ENCODE measurements at places on chromosomes 5 and 9.

GRCh38 chr9:99823681-99824377 is 2.1 kb downstream of the NR4A3 start:
- DNase-seq = peak; percentile 46
- peak overlapping the region; percentile 92 for H3K27ac ChIP-seq
- H3K27me3 ChIP-seq = peaks cover 16% of the 10 kb centered on the region
- peaks cover 71% of the 10 kb centered on the region for H3K4me1 ChIP-seq

- no peak overlapping the region for H3K4me3 ChIP-seq
- H3K27me3 ChIP-seq = no peaks in the 10 kb centered on the region
- H3K4me1 ChIP-seq = no peaks in the 10 kb centered on the region
- no peak for DNase-seq
Measured at GRCh38 chr5:167104351-167104750, 1187.1 kb upstream of the WWC1 start.

GRCh38 chr5:84281383-84281782 is 103.3 kb downstream of the EDIL3 start:
- no peaks in the 10 kb centered on the region for H3K36me3 ChIP-seq
- no peak overlapping the region for H3K4me3 ChIP-seq
- DNase-seq = no peak
- H3K4me1 ChIP-seq = no peaks in the 10 kb centered on the region
- no peak overlapping the region for H3K27ac ChIP-seq

- H3K36me3 ChIP-seq = no peaks in the 10 kb centered on the region
- no peak overlapping the region for H3K27ac ChIP-seq
- no peak for DNase-seq
Measured at GRCh38 chr9:119458068-119458467, 88.8 kb upstream of the BRINP1 start.

- H3K4me1 ChIP-seq = no peaks in the 10 kb centered on the region
- no peak overlapping the region for H3K4me3 ChIP-seq
- no peak overlapping the region for H3K27ac ChIP-seq
- H3K36me3 ChIP-seq = no peaks in the 10 kb centered on the region
- no peaks in the 10 kb centered on the region for H3K27me3 ChIP-seq
Measured at GRCh38 chr9:26754509-26755164, 138.0 kb downstream of the CAAP1 start.

- peak overlapping the region; percentile 83 for H3K4me3 ChIP-seq
- peaks cover 31% of the 10 kb centered on the region for H3K27me3 ChIP-seq
- no peaks in the 10 kb centered on the region for H3K36me3 ChIP-seq
- peaks cover 22% of the 10 kb centered on the region for H3K4me1 ChIP-seq
Measured at GRCh38 chr9:109781086-109781485, 1.1 kb downstream of the PALM2AKAP2 start.

DNA sequence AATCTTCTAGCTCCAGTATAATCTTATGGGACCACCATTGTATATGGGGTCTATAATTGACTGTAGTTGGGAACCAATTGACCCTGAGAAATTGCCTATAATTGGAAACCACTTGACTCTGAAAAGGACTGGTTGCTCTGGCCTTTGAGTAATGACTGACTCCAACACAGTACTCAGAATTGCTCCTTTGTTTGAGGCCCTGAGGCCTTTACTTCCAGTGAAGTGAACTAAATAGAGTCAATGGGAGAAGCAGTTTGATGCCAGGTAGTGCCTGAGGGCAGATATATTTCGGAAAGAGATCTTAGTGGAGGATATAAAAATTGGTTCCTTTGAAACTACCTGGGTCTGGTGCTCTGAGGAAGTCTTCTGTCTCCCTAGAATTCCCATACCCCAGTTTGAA is 16.0 kb upstream of the TMEM171 start:
- no peak for DNase-seq
- H3K27ac ChIP-seq = no peak overlapping the region
- H3K27me3 ChIP-seq = peaks cover 19% of the 10 kb centered on the region
- H3K36me3 ChIP-seq = no peaks in the 10 kb centered on the region
- no peak overlapping the region for H3K4me3 ChIP-seq
- H3K4me1 ChIP-seq = no peaks in the 10 kb centered on the region

- H3K27me3 ChIP-seq = no peaks in the 10 kb centered on the region
- no peak overlapping the region for H3K4me3 ChIP-seq
- peaks cover 1% of the 10 kb centered on the region for H3K36me3 ChIP-seq
- H3K27ac ChIP-seq = no peak overlapping the region
- no peak for DNase-seq
Measured at GRCh38 chr5:94623011-94623410, 4.5 kb downstream of the SLF1 start.

GRCh38 chr5:76660360-76660759 is 37.2 kb upstream of the F2RL2 start:
- DNase-seq = no peak
- no peak overlapping the region for H3K27ac ChIP-seq
- H3K4me3 ChIP-seq = no peak overlapping the region
- H3K4me1 ChIP-seq = no peaks in the 10 kb centered on the region

DNA sequence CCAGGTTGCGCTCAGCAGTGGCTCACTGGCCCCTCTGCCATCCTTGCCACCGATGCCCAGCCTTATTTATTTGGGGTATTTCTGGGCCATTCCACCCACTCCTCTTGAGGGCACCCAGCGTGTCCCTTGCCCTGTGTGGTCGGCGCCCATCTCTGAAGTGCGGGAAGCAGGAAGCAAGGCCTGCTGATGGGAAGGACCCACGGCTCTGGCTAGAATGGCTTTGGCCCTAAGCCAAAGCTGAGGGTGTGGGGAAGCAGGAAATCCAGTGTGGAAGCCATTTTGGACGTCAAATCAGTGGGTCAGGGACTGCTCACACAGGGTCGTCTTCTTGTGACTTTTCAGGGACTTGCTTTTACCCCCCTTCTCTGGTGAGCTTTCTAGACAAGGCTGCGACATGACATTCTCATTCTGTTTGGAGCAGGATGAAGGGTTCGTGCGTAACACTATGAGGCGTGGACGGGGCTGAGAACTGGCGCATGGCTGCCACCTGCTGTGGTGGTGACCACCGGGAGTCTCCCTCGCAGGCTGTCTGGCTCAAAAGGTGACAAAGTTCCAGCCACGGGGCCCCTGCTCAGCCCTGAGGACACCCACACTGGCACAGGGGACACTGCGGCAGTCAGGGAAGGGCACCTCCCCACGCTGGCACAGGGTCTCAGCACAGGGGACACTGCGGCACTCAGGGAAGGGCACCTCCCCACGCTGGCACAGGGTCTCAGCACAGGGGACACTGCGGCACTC is 50.7 kb upstream of the NKD2 start:
- no peak for DNase-seq
- H3K4me1 ChIP-seq = peaks cover 15% of the 10 kb centered on the region
- H3K27ac ChIP-seq = no peak overlapping the region
- H3K27me3 ChIP-seq = peaks cover 10% of the 10 kb centered on the region
- H3K36me3 ChIP-seq = no peaks in the 10 kb centered on the region

- DNase-seq = no peak
- no peak overlapping the region for H3K27ac ChIP-seq
Measured at GRCh38 chr9:117120061-117120460, 294.8 kb downstream of the ASTN2 start.

- H3K36me3 ChIP-seq = peaks cover 2% of the 10 kb centered on the region
- DNase-seq = no peak
- peaks cover 9% of the 10 kb centered on the region for H3K4me1 ChIP-seq
- peaks cover 3% of the 10 kb centered on the region for H3K27me3 ChIP-seq
Measured at GRCh38 chr5:33973271-33973670, 11.2 kb downstream of the SLC45A2 start.

GRCh38 chr5:156154757-156155156 is 172.2 kb upstream of the SGCD start:
- H3K4me1 ChIP-seq = no peaks in the 10 kb centered on the region
- H3K36me3 ChIP-seq = no peaks in the 10 kb centered on the region
- no peaks in the 10 kb centered on the region for H3K27me3 ChIP-seq
- H3K4me3 ChIP-seq = no peak overlapping the region
- no peak overlapping the region for H3K27ac ChIP-seq
- DNase-seq = no peak

DNA sequence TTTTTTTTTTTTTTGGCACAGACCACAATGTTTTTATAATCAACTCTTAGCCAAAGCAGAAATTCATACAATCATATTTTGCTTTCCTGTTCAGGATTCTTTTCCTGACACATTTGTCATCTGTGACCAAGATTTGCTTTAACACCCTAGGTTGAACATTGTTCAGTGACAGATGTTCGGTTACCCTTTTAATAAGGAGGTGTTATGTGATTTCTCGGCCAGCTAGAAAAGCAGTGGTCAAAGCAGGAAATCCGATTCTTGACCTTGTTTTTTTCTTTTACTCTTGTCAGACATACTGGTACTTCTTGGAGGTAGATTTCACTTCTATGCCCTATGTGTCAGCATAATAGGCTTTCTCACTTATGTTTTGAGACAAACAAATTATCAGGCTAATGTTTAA is 335.3 kb upstream of the ACTBL2 start:
- H3K27ac ChIP-seq = no peak overlapping the region
- H3K4me3 ChIP-seq = no peak overlapping the region
- no peaks in the 10 kb centered on the region for H3K36me3 ChIP-seq
- no peak for DNase-seq
- H3K27me3 ChIP-seq = no peaks in the 10 kb centered on the region

DNA sequence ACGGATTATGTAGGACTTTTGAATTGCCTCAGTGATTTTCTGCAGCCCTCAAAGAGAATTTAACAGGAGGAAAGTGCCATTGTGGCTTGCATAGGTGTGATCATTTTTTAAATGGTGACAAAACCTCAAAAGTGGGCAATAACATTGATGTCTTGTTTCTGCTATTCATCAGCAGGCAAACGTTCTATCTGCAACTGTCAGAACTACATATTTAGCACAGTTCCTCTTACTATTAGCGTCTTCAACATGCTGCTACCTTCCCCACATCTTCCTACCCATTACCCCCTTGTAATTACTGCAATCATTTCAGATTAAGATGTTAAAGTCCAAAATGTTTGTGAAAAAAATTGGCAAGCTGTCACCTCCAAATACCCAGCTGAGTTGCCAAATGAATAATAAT is 254.6 kb downstream of the SMARCA2 start:
- no peaks in the 10 kb centered on the region for H3K36me3 ChIP-seq
- DNase-seq = no peak
- H3K27me3 ChIP-seq = peaks cover 2% of the 10 kb centered on the region
- H3K27ac ChIP-seq = no peak overlapping the region
- no peaks in the 10 kb centered on the region for H3K4me1 ChIP-seq
- H3K4me3 ChIP-seq = no peak overlapping the region

GRCh38 chr5:145396888-145397287 is 438.3 kb downstream of the PRELID2 start:
- no peak for DNase-seq
- H3K4me1 ChIP-seq = no peaks in the 10 kb centered on the region
- H3K4me3 ChIP-seq = no peak overlapping the region
- H3K27ac ChIP-seq = no peak overlapping the region
- H3K36me3 ChIP-seq = no peaks in the 10 kb centered on the region
- H3K27me3 ChIP-seq = no peaks in the 10 kb centered on the region

DNA sequence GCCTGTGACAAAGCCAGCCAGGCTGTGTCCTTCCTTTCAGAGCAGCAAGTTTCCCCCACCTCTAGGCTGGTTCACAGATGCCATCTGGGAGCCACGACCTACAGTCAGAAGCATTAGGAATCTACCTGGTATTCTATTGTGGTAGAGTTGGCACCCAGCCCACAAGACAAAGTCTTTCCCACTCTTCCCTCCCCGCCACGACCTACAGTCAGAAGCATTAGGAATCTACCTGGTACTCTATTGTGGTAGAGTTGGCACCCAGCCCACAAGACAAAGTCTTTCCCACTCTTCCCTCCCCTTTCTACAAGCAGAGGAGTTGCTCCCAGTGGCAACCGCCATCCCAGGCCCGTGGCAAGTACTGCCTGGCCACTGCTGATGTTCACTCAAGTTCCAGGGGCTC is 157.8 kb upstream of the TNC start:
- H3K4me1 ChIP-seq = no peaks in the 10 kb centered on the region
- H3K4me3 ChIP-seq = no peak overlapping the region
- H3K36me3 ChIP-seq = no peaks in the 10 kb centered on the region
- no peak overlapping the region for H3K27ac ChIP-seq
- H3K27me3 ChIP-seq = peaks cover 5% of the 10 kb centered on the region

- DNase-seq = no peak
- peak overlapping the region; percentile 57 for H3K4me3 ChIP-seq
- no peak overlapping the region for H3K27ac ChIP-seq
- peaks cover 23% of the 10 kb centered on the region for H3K27me3 ChIP-seq
- no peaks in the 10 kb centered on the region for H3K36me3 ChIP-seq
- H3K4me1 ChIP-seq = peaks cover 8% of the 10 kb centered on the region
Measured at GRCh38 chr5:175059687-175060211, 335.4 kb downstream of the MSX2 start.

- no peaks in the 10 kb centered on the region for H3K27me3 ChIP-seq
- peaks cover 2% of the 10 kb centered on the region for H3K36me3 ChIP-seq
- H3K4me3 ChIP-seq = no peak overlapping the region
- H3K4me1 ChIP-seq = peaks cover 47% of the 10 kb centered on the region
- no peak for DNase-seq
Measured at GRCh38 chr5:56321236-56321881, 88.2 kb upstream of the ANKRD55 start.

DNA sequence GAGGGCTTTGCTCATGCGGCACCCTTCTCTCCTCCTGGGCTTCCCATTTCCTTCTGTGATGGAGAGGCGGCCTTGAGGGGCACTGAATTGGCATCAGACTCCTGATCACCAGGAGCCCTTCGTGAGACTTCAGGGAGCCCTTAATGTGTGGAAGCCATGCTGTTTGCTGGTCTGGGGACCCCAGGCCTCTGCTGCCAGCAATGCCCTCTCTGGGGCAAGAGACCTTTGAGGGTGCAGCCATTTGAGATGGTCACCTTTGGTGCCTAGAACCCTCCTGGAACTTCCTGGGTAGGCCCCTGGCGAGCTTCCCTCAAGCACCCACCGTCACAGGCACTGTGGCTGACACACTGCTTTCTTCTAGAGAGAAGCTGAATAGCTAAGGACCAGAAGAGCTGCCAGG is 338.7 kb upstream of the IRX4 start:
- no peak for DNase-seq
- no peak overlapping the region for H3K4me3 ChIP-seq
- no peak overlapping the region for H3K27ac ChIP-seq
- H3K4me1 ChIP-seq = no peaks in the 10 kb centered on the region
- no peaks in the 10 kb centered on the region for H3K36me3 ChIP-seq
- no peaks in the 10 kb centered on the region for H3K27me3 ChIP-seq

DNA sequence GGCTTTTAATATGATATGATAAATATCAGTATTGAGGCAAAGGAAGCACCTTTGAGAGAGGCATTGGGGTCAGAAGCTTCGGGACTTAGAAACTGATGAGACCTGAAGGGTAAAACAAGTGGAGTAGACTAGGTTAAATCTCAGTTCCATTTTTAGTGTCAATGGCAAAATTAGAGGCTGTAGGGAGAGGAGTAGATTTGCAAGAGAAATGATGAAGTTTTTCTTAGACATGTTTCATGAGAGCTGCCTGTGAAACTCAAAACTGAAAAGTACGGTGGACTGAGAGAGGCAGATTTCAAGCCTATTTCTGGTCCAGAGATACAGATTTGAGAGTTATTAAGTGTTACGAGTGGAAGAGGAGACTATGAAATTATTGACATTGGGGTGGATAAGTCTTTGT is 278.5 kb downstream of the TAF11L14 start:
- no peaks in the 10 kb centered on the region for H3K27me3 ChIP-seq
- no peak overlapping the region for H3K27ac ChIP-seq
- DNase-seq = no peak
- no peaks in the 10 kb centered on the region for H3K4me1 ChIP-seq

All from activated T-helper 1 cell treated with anti-CD3 and anti-CD28 coated beads, Interleukin-12 subunit alpha, Interleukin-12 subunit beta, Interleukin-2, Interleukin-4 antibody, amounts not matched to agents 30 ng/mL and 10 ng/mL and 1 ng/mL, durations not matched to agents 14 hours and 24 hours and 36 hours (primary cell).